ENCODE measurements at places on chromosomes 12 and 14.

GRCh38 chr12:42128327-42128726, 16.3 kb downstream of the GXYLT1 start:
- no peak for DNase-seq

GRCh38 chr12:50123203-50123602, 11.2 kb downstream of the COX14 start:
- DNase-seq: no peak

GRCh38 chr14:57897144-57897748, 31.4 kb upstream of the SLC35F4 start:
- DNase-seq: no peak

GRCh38 chr14:51448831-51449670, 202.7 kb upstream of the FRMD6 start:
- no peak for DNase-seq

DNA sequence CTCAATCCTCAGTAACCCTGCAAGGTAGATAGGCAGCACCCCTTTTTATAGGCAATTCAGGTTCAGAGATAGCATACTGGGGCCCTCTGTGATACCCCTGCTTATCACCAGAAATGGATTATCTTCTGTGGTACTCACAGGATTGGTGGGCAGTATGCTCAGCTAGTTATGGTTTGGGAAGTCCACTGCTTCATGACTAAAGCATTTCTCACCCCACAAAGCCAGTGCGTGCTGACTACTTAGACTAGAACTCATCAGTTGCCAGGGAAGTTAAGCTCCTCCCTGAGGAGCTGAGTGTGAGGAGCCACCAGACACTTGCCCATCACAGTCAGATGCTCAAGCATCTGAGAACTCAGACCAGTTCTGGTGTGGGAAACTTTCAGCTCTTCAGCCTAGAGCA, 76.3 kb downstream of the SCAF11 start:
- no peak for DNase-seq

- DNase-seq: no peak
These were observed 783.3 kb upstream of the MGAT4C start for GRCh38 chr12:87039536-87039935.

- no peak for DNase-seq
These were observed 99.6 kb upstream of the HECTD1 start for GRCh38 chr14:31307198-31307597.

DNA sequence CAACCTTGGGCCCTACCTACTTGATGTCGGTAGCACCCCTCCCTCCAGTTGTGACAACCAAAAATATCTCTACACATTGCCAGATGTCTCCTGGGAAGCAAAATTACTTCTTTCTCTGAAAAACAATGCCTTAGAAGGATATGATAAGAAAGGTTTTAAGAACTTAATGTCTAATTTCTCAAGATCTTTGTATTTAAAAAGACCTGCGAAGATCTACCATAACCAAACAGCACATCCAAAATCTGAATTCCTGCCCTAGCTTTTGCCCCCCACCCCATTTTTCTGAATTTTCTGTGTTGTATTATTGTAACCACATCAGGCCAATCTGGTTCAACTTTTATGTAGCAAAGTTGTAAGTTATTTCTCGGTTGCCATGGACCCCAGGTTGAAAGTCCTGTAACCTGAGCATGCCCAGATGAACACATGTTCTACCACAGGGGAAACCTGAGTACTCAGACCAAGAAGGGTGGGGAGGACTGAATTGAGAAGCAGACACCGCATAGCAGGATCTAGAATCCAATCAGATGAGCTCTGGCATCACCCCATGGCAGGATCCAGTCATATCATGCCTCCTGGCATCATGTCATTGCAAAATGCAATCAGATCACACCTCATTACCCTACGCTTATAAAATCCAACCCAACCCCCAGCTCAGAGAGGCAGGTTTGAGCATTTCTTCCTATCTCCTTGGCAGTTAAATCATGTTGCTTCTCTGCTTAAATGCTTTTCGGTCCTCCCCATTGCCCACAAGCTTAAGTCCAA, 8.7 kb downstream of the TMEM253 start:
- no peak for DNase-seq

DNA sequence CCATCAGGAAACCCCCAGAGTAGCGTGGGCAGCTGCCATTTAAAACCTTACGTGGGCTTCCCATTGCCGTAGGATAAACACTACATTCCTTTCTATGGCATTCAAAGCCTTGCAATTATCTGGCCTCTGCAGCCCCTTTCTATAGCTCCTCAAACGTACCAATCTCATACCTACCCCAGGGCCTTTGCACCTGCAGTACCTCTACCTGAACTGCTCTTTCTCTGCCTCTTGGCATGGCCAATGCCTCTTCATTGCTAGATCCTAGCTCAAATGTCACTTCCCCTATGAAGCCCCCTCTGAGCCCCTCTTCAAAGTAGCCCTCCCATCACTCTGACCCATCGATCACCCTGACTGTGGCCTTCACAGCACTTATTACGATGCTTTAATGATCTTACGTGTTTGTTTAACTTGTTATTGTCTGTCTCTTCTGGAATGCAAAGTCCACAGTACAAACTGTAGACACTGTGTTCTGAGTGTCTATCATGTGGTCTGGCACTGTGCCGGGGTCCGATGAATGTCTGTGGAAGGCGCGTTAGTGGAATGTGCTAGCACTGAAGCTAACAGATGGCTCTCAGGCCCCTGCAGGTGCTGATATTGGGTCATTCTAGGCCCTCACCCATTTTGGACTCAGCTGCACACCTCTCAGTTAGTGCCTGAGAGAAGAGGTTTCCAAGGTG, 157.3 kb upstream of the NOS1 start:
- DNase-seq: peak; percentile 72

- peak; percentile 80 for DNase-seq
These were observed 6.5 kb downstream of the NFE2 start for GRCh38 chr12:54294152-54294952.

DNA sequence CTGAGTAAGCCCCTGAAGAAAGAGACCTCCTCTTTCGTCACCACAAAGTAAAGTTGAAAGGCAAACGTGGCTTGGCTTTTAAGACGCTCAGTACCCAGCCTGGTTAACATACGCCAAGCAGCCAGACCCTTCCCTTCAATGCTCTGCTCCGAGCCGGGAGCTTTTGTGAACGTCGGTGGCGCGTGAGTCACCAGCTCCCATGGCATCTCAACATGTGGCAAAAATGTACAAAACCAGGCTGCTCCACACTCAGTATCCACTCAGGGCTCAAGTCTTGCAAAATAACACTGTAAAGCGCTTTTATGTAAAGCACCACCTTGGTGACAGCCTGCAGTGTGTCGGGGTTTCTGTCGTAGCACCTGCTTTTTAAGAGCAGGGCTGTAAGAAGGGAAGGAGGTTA, 89.0 kb downstream of the SETD3 start:
- DNase-seq: no peak

DNA sequence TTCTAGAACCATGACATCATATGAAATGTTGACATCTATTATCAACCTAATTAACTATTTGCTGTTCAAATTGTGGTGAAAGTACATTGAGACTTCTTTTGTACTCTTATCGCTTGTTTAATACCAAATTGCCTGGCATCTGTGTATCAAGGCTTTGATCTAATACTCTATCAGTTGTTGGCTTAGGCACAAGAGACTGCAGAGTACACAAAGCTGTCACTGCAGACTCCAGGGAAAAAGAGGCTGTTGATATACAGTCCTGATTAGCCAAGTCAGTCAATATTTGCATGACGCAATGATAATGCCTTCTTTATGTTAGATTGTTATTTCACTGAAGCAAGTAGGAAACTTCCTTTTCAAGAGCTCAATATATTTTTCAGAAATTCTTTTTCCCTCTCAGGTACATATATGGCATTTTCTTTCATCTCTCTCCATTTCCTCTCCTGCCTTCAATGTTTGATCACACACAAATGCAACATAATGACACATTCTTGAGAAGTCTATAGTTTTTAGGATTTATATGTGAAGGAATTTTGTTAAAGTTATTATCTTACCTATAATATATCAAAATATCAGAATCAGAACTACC, 32.3 kb upstream of the PTCSC3 start:
- no peak for DNase-seq

GRCh38 chr12:116598311-116599284, 39.4 kb downstream of the MAP1LC3B2 start:
- no peak for DNase-seq

- DNase-seq: no peak
These were observed 668.1 kb downstream of the SLC16A7 start for GRCh38 chr12:60263836-60264493.

DNA sequence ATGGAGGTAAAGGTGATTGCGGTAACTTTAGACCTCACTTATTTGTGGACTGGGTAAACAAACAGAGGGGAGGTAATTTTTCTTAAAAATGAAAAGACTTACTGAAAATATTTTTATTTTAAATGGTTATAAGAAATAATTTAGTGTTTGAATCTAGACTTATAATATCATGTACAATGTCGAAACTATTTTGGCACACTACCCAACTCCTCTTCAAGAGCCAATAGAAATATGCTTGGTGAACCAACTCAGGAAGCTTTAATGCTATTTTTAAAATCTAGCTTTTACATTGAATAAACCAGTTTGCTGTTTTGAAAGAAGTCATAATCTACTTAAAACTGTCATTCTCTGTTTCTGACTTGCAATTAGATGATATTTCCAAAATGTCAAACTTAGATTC, 175.8 kb upstream of the NPAS3 start:
- no peak for DNase-seq

DNA sequence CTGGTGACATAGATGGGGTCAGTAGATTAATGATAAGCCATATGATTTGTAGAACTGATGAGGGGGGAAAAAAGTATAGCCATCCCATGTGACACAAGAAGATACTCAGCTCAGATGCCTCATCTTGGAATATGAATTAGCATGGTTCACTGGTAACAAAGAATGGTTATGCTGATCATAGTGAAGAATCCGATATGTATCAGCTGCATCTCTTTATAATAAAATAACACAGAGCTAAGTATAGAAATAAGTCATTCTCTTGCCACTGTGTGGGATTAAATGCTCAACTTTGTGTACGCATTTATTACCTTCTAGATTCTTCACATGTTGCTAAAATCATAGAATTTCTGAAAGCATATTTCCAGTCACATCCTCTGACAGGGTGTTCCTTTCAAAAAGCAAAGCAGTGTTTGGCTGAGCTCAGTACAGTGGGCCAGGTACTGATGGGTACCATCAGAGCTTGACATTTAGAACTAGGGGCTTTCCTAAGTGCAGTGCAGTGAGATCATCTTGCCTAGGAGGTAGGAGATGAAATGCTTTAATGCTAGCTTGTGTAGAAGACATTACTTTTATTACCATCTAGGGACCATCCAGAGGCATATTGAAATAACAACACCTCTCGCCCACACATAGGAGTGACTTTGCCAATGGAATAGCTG, 256.2 kb downstream of the TMEM117 start:
- DNase-seq: no peak

DNA sequence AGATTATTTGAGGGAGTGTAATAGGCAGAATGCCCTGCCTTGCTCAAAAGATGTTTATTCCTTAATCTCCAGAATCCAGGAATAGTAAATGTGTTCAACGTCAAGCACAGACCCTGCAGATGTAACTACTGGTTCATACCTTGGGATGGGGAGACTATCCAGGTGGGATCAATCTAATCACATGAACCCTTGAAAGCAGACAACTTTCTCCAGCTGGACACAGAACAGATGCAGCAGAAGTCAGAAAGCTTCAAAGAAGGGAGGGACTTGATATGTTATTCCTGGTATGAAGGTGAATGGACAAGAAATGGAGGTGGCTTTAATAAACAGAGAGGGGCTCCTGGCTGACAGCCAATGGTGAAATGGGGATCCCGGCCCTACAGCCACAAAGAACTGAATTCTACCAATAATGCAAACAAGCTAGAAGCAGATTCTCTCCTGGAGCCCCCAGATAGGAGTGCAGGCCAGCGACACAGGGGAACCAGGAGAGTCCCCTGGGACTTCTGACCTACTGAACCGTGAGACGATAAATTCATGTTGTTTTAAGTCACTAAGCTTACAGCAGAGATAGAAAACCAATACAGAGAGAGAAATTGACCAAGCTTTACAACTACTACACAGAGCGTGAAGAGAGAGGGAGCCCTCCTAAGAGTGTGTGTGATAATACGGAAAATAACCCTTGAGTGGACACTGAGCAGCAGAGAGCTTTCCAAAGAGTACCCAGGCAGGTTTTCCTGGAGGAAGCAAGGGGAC, 133.5 kb upstream of the TMEM132C start:
- DNase-seq: no peak

GRCh38 chr14:76306131-76306530, 69.8 kb upstream of the ESRRB start:
- DNase-seq: no peak

DNA sequence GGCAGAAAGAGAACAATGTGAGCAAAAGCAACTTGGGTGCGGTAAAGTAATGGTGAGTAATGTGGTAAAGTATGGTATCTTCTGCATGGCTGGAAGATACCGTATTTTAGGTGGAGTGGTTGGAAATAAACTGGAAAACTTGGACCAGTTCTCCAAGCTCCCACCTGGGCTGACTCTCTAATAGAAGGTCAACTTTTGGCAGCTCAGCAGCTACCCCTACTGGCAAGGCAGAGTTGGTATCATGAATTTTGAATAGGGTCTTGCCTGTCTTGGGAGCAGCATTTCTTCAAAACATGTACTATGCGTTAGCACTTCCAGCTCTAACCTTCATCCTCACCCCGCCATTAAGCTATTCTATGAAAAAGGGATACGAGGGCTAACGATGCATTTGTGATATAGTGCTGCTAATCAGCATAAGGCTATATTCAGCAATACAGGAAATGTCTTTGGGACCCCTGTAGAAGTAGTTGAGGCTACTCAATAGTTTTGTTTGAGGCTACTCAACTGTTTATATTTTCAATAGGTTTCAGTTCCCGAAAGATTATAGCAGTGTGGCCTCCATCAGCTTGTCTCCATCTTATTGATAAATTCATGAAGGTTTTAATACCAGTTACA, 276.3 kb upstream of the FAR2 start:
- no peak for DNase-seq

DNA sequence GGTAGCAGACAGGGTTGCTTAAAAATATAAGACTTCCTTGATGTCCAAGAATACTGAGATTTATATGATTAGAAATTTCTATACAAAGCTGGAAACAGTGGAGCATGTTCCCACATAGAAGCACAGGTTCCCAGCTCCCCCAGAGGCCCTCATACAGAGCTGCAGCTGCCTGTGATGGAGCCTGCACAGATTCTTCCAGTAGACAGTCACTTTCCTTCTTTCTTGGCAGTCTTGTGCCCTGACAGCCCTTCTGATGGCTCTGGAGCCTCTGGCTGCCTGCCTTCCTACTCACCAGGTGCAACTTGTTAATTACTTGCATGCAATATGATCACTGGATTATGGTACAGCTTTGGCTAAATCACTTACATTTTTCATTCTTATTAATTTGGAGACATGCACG, 44.4 kb downstream of the BICD1 start:
- no peak for DNase-seq

GRCh38 chr12:90543374-90543773, 411.6 kb downstream of the CCER1 start:
- DNase-seq: no peak

- no peak for DNase-seq
These were observed 134.4 kb upstream of the FGD4 start for GRCh38 chr12:32264961-32265360.

DNA sequence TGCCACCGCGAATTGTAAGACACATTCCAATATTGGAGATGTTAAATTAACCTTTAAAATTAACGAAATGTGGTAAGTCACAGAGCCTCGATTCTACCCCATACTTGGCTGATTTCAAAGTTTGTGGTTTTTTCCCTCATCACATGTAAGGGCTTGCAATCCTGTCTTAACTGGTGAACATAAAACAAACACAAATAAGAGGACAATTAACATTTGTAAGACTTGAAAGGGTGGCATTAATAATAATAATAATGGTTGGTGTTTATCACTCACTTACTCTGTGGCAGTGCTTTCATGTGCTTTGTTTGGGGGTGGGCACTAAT, 26.6 kb downstream of the PPFIBP1 start:
- no peak for DNase-seq

GRCh38 chr12:29702972-29703371, 80.8 kb downstream of the TMTC1 start:
- no peak for DNase-seq
